Esophagus squamous epithelium (tissue), 5 donors: ENCODE measurements at places on chromosomes 5 and 9. TPM values are rescaled to one million over a fixed set of nuclear protein-coding genes. Genes with fewer than 3 reads are reported as not detected.

DNA sequence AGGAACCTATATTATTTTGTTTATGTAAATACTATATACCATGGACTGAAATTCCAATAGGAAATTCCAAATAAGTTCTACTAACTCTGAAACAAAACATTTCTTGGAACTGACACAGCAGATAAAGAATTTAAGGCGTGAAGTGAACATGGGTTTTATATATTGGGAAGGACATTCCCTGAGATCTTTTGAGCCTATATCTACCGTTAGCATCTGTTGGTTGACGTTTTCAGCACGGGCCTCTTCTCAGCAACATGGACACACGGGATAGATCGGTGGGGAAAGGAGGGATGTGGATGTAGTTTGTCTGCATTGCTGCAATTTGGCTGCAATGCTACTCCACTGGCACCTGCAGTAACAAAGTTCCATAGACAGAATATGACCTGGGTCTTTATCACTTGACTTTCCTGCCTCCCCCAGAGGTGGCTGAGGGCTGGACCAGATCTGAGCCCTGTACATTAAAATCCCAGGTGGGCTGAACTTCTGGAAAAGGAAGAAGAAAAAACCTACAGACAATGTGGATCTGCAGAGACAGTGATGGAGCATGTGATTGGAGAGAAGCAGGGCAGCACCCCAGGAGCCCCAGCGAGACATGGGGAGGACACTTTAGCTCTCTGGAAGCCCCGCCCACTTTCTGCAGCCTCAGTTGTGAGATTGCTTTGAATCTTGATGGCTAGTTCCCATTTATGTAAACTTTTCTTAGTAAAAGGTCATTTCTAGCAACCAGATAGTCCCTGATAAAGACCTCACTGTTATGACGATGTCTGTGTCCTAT is 91.2 kb upstream of the CPEB4 start:
- no peak for DNase-seq

GRCh38 chr5:82664732-82665131 is 386.6 kb upstream of the RPS23 start:
- no peak for DNase-seq

DNA sequence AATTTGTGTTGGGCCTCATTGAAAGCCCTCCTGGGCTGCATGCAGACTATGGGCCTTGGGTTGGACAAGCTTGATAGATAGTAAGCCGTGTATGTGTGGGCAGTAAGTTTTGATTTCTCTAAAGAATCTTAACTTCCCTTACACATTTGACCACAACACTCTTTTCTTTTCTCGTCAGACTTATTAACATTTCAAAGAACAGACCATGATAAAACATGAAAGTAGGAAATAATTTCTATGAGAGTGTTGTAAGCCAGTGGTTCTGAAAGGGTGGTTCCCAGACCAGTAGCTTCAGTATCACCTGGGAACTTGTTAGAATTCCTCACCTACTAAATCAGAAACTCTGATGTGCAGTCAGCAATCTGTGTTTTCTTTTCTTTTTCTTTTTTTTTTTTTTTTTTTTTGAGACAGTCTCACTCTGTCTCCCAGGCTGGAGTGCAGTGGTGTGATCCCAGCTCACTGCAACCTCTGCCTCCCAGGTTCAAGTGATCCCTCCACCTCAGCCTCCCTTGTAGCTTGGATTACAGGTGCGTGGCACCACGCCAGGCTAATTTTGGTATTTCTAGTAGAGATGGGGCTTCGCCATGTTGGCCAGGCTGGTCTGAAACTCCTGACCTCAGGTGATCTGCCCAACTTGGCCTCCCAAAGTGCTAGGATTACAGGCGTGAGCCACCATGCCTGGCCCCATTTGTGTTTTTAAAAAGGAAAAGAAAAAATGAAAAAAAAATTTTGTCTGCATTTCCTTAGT is 20.0 kb upstream of the GCNT1 start:
- no peak for DNase-seq

Gene ITK
- 0.53 TPM for total RNA-seq
